ENCODE measurements at places on chromosomes 13 and 19.

GRCh38 chr13:33033986-33034385, 17.8 kb downstream of the KL start:
- no peak for DNase-seq

- DNase-seq: no peak
These were observed 68.8 kb upstream of the ZNF599 start for GRCh38 chr19:34841780-34842179.

GRCh38 chr13:45417790-45418534, at the start of gene SLC25A30:
TSS of gene SLC25A30 (minus strand) at chr13:45418373. CDS start at chr13:45411425, 6,948 bp downstream.
- DNase-seq: peak; percentile 94

DNA sequence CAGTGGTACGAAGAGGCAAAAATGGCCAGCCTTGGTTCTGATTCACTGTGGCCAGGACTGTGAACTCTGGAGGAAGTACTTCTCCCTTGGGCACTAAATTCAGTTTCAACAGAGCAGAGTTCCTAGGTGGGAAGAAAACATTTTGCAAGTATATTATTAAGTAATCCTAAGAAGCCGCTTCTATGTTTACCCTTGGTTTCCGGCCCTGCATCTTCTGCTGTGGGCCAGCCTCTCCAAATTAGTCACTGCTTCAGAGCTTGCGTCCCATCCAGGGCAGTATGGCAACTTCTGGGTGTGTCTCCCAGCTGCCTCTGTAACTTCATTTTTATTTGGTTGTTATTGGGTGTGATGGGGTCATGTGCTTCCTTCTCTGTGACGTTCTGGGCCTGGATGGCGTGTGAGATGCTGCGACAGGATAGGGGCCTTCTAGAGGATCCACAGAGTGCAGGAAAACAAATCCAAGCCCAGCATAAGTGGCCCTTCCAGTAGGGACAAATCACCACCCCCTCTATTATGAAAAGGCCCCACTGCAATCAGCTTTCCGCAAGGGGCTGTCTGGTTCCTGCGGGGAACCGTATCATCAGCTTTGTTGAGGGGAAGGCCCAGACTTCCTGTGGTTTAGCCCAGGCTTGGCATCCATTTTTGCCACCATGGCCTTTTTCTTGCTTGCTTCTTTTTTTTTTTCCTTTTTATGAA, 55.1 kb upstream of the C1QTNF9 start:
- no peak for DNase-seq

- no peak for DNase-seq
These were observed 194.0 kb upstream of the NBEA start for GRCh38 chr13:34748073-34748472.

GRCh38 chr19:12606796-12607195, 3.8 kb downstream of the ZNF490 start:
- DNase-seq: no peak

DNA sequence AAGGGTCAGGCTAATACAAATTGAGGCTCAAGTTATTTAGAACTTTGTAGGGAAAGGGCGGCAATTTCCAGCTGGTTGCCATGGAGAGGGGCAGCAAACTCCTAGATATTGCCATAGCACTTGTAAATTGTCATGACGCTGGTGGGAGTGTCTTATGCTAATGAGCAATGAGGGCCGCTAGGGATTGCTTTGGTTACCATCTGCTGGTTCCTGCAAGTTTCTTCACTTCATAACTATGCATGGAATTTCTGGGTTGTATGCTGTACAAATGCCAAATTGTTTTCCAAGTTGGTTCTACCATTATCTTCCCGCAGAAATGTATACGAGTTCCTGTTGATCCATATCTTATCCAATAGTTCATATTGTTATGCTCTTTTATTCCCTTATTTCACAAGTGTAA, 1339.4 kb downstream of the EFNB2 start:
- no peak for DNase-seq

DNA sequence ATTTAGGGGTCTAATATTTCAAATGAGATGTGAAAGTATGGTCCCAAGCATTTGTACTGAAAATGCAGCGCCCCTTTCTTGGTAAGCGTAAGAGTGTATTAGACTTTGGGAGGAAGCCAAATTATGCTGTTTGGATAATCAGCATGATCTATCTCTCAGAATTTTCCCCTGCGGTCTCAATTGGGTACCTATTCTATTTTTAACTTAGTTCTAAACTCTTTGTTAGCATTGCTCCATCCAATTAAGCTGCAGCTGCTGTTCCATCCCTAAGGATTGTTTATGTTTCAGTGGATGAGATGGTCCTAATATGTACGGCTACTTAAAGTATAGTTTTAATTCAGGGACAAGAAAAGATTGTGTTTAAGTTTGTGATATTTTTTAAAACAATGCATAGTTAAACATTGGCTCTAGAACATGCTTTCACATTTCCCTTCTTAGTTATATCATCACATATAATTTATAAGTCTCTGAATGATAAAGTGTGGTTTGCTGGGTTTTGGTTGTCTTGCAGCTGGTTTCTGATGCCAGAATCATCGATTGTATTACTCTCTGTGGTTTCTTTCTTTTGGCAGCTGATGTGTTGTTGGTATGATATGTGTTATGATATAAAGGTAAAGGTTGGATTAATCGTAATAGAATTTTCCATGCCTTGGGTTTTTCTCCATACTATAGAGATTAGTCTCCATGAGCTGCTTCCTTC, 15.0 kb downstream of the POLR1D start:
- no peak for DNase-seq

DNA sequence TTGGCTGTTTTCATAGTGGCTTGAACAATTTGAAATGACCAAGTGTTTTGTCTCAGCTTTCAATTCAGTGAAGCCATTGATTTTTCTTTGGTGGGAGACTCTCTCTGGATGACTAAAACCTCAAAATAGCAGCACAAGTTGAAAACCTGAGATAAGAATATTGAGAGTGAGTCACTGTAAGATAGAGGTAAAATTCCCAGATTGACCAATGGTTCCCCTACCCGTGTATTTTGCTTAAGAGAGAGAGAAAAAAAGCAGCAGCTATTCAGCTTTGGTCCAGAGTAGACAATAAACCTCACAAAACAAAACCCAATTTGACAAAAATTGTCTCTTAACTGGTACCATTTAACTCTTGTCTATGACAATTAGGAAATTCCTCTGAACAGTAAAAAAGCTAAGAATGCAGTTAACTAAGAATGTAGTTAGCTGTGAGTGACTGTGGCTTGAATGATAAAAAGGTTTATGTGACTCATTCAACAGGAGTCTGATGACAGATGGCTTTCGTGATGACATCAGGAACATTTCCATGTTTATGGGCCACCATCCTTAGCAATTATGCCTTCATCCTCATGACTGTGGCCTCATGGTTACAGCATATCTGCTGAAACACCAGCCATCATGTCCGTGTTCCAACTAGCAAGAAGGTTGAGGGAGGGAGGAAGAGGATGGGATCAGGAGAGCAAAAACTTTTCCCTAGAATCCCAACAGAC, 356.9 kb downstream of the NDFIP2 start:
- no peak for DNase-seq

GRCh38 chr13:21583478-21583877, 20.5 kb downstream of the MICU2 start:
- no peak for DNase-seq

- no peak for DNase-seq
These were observed 5.1 kb downstream of the MRPL4 start for GRCh38 chr19:10256970-10257615.

- DNase-seq: no peak
These were observed 363.5 kb downstream of the PCDH20 start for GRCh38 chr13:61052175-61052574.

DNA sequence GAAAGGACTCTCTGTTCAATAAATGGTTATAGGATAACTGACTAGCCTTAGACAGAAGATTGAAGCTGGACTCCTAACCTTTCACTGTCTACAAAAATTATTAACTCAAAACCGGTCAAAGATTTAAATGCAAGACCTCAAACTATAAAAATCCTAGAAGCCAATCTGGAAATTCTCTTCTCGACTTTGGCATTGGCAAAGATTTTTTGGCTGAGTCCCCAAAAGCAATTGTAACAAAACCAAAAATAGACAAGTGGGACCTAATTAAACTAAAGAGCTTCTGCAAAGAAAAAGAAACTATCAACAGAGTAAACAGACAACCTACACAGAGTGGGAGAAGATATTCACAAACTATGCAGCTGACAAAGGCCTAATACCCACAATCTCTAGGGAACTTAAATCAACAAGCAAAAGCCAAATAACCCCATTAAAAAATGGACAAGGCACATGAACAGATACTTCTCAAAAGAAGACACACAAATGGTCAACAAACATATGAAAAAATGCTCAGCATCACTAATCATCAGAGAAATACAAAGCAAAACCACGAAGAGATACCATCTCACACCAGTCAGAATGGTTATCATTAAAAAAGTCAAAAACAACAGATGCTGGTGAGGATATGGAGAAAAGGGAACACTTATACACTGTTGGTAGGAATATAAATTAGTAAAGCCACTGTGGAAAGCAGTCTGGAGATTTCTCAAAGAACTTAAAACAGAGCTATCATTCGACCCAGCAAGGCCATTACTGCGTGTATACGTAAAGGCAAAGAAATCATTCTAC, 266.3 kb downstream of the DNAJC15 start:
- DNase-seq: no peak

- no peak for DNase-seq
These were observed 11.9 kb downstream of the SYCE2 start for GRCh38 chr19:12907166-12907565.

DNA sequence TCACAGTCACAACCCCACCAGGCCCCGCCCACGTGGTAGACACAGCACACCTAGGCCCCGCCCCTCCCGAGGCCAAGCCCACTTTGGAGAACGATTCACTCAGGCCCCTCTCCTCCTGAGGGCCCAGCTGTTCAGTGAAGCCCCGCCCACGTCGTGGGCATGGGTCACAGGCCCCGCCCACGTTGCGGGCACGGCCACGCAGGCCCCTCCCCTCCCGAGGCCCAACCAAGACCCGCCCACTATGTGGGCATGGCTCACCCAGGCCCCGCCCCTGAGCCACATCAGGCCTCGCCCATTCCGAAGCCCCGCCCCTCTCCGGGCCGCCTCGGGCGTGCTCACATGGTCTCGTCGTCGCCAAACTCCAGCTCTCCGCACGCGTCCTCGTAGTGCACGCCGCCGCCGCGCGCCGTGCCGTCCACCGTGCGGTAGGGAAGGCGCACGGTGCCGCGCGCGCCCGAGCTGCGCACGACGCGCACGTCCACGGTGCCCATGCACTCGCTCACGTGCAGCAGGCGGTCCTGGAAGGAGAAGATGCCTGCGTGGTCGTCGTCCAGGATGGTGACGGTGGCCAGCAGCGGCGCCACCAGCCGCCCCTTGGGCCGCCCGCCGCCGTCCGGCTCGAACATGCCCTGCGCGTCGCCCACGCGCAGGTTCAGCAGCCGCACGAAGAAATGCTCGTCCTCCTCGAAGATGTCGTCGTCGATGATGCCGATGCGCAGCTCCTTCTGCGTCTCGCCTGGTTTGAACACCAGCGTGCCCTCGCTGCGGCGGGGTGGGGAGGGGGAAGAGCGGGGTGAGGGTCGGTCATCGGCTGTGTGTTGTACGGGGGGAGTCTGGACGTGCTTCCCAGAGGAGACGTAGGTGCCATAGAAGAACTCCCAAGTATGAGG, 24.0 kb downstream of the SLC8A2 start:
- peak; percentile 85 for DNase-seq

DNA sequence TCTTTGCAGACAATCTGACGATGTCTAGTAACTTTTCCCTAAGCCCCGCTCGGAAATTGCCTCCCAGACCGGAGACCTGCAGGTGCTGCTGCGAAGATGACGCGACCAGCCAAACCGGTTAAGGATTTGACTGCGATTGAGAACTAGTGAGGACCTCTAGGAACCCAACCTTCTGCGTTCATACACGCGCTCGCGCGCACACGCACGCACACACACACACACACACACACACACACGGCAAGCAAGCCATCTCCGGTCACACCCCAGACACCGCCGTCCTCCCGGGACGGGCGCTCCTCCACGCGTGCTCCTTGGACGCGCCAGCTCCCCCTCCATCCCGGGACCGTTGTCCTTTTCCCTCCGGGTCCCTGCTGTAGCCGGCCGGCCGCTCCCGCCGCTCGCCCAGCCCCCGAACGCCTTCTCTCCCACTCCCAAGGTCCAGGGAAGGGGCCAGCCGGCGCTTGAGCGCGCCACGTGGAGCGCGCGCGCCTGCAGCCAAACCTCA, 1.2 kb downstream of the TBC1D4 start:
- DNase-seq: peak; percentile 87

DNA sequence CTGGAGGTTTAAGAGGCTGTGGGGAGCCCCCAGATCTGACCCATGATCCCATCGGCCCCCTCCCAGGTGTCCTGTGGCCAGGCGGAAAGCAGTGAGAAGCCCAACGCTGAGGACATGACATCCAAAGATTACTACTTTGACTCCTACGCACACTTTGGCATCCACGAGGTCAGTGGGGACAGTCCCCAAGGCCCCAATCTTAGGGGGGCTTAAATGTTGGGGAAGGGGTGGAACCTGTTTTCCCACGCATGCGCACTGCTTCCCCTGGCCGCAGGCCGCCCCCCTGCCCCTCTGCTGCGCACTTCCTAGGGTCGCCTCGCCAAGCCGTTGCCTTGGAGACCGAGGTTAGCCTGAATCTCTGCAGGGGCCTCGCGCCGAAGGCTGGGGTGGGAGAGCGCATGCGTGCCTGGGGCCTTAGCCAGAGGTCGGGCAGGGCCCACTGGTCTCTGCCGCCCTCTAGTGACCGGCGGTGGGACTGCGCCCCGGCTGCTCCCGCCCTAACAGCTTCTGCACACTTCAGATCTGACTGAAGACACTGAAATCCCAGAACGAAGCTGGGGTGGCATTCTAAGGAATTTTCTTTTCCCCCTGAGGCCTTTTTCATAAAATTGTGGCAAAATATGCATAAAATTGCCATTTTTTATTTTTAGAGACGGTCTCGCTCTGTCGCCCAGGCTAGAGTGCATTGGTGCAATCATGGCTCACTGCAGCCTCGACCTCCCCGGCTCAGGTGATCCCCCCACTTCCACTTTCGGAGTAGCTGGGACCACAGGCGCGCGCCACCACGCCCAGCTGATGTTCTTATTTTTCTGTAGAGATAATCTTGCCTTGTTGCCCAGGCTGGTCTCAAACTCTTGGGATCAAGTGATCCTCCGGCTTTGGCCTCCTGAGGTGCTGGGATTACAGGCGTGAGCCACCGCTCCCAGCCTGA, 3.6 kb downstream of the PRMT1 start:
- DNase-seq: peak; percentile 98

DNA sequence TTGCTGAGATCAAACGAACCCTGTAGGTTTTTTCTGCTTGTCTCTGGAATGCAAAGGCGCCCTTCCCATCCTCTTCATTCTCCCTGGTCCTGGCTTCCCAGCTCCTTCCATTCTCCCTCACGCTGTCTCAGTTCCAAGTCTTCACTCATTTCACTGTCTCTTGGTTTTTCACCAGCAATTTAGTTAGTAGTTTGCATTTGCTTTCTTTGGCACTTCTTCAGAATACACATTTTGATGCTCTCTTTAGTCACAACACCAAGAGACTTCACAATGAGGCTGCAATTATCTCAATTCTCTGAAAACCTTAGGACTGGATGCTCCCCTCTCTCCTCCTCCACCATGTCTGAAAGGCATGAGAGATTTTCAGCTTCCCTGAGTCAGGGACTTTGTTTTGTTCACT, 470.7 kb downstream of the FGF14 start:
- DNase-seq: no peak

GRCh38 chr19:566844-567243, 5.6 kb upstream of the BSG start:
- DNase-seq: no peak

GRCh38 chr19:34733266-34733745, 737 bp upstream of the ZNF181 start:
- no peak for DNase-seq

GRCh38 chr19:55690109-55690768, 15.2 kb downstream of the EPN1 start:
- no peak for DNase-seq

- DNase-seq: no peak
These were observed 232.5 kb upstream of the SERP2 start for GRCh38 chr13:44140888-44141724.
